ENCODE measurements at places on chromosomes 7 and 10.

DNA sequence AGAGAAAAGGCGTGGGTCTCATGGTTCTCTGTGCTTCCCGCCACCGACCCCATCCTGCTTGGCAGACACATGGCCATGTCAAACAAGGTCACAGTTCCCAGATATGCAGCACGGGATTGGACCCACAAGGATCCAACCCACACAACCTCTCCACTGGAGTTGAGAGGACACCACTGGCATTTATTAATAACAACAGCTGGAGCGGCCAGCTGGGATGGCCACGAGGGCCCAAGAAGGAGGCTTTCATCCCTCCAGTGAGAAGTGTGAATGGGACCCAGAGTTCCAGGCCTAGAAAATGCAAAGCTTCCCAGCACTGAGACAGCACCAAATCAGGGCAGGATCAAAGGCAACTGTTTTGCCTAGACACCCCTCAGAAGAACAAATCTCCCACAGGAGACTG, 31.5 kb downstream of the FGFR2 start:
- DNase-seq: no peak

- DNase-seq: no peak
These were observed 84.9 kb upstream of the GATA3 start for GRCh38 chr10:7969623-7970022.

- DNase-seq: no peak
These were observed 121.0 kb upstream of the PPP2R2D start for GRCh38 chr10:131779661-131780394.

DNA sequence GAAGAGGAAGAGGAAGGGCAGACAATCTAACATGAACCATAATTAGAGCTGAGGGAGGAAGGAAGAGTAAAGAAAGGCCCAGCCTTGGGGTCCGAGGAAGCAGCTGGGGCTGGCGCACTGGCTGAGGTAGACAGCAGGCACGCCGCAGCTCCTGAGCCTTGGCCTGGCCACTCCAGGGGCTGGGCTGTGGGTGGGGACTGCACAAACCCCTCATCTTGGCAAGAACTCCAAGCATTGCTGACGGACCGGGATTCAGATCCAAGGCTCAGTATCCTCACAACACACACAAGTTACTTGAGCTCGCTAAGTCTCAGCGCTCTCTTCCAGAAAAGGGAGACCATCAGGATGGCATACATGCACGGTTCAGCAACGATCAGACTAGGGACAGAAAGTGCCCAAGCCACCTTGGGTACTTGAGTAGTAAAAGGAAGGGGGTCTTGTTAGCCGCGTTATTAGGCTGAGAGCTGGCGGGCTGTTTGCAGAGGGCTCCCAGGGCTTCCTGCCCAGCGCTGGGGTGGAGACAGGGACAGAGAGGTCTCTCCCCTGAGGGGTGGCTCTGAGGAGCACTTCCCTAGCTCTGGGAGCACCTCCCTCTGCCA, 4.5 kb downstream of the TNS3 start:
- no peak for DNase-seq

- peak; percentile 66 for DNase-seq
These were observed 23.8 kb upstream of the MKI67 start for GRCh38 chr10:128150045-128150493.

GRCh38 chr7:121000081-121000983, 11.8 kb downstream of the CPED1 start:
- DNase-seq: peak; percentile 69

- DNase-seq: no peak
These were observed 48.4 kb upstream of the ITGB1 start for GRCh38 chr10:33006342-33006887.

- DNase-seq: no peak
These were observed 270.5 kb downstream of the CREB5 start for GRCh38 chr7:28682801-28683200.

- no peak for DNase-seq
These were observed 2.7 kb downstream of the PRSS37 start for GRCh38 chr7:141838581-141838980.

- peak; percentile 21 for DNase-seq
These were observed 499.6 kb upstream of the LRRN3 start for GRCh38 chr7:110591341-110591740.

- DNase-seq: no peak
These were observed 109.9 kb downstream of the SORCS1 start for GRCh38 chr10:107054469-107055156.

DNA sequence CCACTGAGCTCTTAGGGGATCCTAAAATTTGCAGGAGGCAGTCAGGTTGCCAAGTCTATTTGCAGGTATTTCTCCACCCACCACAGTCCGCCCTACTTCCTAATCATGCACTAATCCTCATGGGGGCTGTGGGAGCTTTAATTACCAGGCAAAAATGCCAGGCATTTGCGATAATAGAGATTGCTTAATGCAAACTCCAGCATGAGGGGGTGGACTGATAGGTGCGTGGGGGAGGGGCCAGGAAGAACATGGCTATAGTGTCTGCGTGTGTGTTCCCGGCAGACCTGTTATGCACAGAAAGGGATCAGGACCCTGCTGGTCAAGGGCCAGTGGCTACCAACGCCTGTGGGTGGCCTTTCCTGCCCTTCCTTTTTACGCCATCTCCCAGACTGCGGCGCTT, 15.6 kb upstream of the AQP1 start:
- DNase-seq: peak; percentile 58

DNA sequence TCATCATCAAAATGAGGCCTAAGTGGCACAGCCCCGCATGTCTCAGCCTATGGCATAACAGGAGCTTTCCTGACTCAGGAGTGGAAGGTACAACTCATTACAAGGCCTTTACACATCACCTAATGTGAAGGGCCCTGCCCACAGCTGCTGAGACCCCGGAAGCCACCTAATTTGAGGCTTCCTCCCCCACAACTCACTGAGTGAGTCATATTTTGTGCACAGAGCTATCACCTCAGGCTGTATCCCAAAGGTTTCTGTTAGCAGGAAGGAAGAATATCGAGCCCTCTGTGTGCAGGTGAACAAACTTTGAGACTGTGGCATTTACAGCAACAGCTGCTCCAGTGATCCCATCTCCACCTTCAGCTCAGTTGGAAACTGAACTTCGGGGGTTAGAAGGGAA, 20.6 kb downstream of the HTR5A start:
- DNase-seq: no peak

- DNase-seq: no peak
These were observed 46.9 kb upstream of the KMT2E start for GRCh38 chr7:104967088-104967487.

DNA sequence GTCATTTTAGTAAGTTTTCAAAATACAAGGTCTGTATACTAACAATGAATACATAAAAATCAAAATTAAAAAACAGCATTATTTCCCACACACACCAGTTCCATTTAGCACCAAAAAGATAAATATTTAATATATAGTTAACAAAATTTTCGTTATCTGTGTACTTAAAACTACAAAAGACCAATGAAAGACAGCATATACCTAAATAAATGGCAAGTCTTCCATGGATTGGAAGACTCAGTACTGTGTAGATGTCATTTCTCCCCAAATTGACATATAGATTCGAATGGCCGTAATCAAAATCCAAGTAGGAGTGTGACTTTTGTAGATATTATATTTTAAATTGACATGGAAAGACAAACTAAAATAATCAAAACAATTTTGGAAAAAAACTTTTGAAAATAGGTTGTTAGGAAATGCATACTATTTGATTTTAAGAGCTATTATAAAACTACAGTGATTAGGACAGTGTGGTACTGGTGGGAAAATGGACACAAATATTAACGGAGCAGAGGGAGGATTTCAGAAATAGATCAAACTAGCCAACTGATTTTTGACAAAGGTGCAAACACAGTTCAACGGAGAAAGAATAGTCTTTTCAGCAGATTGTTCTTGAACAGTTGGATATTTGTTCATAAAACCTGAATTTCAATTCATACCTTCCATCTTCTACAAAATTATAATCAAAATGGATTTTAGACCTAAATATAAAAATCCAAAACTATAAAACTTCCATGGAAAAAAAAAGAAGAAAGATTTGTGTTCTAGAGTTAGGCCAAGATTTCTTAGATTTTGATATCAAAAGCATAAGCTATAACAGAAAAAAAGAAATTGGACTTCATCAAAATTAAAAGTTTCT, 14.8 kb upstream of the KLF14 start:
- DNase-seq: no peak

DNA sequence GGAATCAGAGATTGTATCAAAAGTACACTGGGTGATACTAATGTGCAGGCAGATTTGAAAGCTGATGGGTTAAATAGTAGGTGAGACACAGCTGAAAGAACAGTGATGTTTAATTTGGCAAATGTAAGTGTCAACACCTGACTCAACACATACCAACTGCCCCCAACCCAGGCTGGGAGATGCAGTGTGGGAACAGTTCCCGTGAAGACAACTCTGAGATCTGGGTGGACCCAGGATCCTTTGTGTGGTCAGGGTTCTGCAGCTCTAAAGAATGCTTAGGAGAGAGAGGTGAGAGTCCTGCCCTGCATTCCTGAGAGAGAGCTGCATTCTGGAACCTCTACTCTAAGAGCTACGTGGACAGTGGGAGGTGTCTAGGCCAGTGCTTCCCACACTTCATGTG, 479.7 kb downstream of the RPS24 start:
- DNase-seq: peak; percentile 28

GRCh38 chr7:4753598-4754432, 21.6 kb upstream of the AP5Z1 start:
- DNase-seq: peak; percentile 52

- DNase-seq: peak; percentile 8
These were observed 21.1 kb upstream of the FOXI2 start for GRCh38 chr10:127715782-127716378.

GRCh38 chr7:33534833-33535232, 370.5 kb upstream of the BMPER start:
- DNase-seq: peak; percentile 89

- no peak for DNase-seq
These were observed 22.7 kb downstream of the LSMEM1 start for GRCh38 chr7:112503361-112503972.

- peak; percentile 15 for DNase-seq
These were observed 447.8 kb upstream of the MKI67 start for GRCh38 chr10:128573986-128574385.

DNA sequence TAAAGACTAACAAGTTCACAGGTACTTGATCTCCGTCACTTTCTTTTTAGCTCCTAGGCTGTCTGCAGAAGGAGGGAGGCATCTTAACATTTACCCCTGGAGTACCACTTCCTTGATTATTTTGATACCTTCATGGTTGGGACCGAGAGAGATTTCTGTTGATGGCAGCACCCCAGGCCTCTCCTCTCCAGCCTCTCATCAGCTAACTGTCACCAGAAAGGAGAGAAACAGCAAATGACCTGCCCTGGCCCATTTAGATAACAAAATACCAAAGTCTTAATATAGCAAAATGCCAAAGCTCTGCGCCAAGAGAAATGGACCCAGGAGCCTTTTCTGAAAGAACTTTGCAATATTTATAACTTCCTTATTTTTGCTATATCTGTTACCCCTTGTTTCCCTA, 30.0 kb upstream of the KLHL7 start:
- DNase-seq: no peak

GRCh38 chr7:98178762-98179490, 32.3 kb upstream of the BHLHA15 start:
- no peak for DNase-seq

GRCh38 chr7:45679516-45679915, 105.3 kb downstream of the ADCY1 start:
- DNase-seq: no peak

- DNase-seq: no peak
These were observed 103.3 kb downstream of the CLEC2L start for GRCh38 chr7:139626817-139627216.

GRCh38 chr7:25444991-25445390, 216.7 kb upstream of the NPVF start:
- no peak for DNase-seq

DNA sequence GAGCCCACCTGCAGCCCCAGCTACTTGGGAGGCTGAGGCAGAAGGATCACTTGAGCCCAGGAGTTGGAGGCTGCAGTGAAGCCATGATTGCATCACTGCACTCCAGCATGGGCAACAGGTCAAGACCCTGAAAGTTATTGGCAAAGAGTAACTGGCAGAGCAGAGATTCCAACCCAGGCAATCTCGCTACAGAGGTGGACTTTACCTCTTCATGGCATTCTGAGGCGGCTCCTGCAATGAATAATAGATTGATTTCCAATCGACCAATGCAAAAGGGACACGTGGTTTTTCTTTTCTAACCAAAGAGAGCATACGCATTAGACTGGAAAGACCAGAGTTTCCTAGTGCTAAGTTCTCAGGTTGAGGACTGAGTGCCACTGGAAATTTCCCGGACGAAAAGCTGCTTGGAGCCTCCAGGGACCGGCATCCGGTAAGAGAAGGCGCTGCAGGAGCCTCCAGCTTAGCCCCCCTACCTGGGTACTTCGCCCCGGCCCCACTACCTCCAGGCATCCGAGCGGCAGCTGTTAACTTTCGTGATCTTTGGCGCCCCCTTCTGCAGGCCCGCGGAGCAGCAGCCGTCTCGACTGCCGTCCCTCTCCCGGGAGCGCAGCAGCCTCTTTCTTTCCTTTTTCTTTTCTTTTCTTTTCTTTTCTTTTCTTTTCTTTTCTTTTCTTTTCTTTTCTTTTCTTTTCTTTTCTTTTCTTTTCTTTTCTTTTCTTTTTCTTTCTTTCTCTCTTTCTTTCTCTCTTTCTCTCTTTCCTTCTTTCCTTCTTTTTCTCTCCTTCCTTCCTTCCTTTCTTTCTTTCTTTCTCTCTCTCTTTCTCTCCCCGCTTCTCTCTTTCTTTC, 4.1 kb downstream of the MBLAC1 start:
- DNase-seq: peak; percentile 46

DNA sequence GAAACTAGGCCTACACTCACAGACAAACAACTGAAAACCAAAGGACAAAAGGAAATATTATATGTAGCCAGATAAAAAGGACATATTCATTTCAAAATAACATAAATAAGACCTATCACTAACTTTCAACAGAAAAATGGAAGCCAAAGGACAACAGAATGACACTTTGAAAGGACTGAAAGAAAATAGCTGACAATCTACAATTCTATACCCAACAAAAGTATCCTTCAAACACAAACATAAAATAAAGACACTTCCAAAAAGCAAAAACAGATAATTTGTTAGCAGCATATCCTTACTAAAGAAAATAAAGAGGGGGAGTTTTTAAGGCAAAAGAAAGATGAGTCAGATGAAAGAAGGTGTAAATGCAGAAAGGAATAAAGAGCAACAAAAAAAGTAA, 7.9 kb upstream of the ZNF746 start:
- no peak for DNase-seq

DNA sequence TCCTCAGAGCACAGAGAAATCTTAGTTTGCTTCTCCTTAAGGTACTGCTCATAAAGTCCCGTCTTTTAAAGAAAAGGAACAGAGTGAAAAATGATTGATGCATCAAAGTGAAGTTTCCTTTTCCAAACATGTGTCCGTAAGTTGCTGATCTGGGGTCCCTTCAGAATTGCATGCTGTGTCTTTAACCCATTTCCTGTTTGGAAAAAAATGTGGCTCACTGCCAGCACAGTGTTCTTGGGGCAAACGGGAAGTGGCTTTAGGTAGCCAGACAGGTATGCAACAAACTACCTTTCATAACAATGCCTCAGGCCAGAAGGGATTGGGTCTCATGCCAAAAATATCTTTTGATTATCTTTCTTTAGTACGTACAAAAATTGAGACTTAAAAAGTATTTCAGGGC, 50.9 kb downstream of the TFAM start:
- DNase-seq: peak; percentile 61
